ENCODE measurements at places on chromosomes 2 and 18.

GRCh38 chr18:22275706-22276333, 106.4 kb downstream of the GATA6 start:
- no peak for DNase-seq

DNA sequence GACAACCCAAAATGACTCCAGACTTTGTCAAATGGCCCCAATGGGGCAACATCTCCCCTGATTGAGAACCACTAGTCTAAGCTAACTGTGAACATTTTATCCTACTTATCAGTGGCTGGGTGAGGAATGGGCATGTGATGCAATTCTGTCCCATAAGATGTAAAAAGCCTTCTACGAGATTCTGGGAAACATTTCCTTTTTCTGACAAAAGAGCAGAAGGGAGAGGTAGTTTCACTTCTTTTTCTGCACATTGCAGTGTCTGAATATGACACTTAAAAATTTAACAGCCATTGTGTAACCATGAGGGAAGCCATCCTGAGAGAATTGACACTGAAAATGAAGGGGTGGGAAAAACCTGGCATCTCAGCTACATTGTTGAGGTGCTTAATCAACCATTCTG, 17.3 kb upstream of the MARCHF4 start:
- peak; percentile 37 for DNase-seq

GRCh38 chr2:150705357-150705756, 217.9 kb upstream of the RND3 start:
- DNase-seq, result no peak

DNA sequence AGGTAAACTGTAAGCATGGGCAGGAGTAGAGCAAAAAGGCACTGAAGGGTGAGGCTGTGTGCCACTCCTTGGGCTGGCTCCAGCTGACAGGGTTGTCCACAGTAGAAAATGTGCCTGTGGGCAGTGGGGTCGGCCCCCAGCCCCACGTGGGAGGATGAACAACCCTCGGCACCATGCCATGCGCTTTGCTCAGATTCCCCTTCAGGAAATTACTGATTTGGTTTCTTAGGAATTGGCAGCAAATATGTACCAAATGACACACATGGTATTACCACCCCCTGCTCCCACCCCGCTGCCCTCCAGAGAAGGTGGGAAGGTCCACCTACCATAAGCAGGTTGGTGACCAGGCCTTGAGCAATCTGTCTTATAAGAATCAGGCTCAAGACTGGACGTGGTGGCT, 13.6 kb downstream of the ADCY3 start:
- DNase-seq, result no peak

DNA sequence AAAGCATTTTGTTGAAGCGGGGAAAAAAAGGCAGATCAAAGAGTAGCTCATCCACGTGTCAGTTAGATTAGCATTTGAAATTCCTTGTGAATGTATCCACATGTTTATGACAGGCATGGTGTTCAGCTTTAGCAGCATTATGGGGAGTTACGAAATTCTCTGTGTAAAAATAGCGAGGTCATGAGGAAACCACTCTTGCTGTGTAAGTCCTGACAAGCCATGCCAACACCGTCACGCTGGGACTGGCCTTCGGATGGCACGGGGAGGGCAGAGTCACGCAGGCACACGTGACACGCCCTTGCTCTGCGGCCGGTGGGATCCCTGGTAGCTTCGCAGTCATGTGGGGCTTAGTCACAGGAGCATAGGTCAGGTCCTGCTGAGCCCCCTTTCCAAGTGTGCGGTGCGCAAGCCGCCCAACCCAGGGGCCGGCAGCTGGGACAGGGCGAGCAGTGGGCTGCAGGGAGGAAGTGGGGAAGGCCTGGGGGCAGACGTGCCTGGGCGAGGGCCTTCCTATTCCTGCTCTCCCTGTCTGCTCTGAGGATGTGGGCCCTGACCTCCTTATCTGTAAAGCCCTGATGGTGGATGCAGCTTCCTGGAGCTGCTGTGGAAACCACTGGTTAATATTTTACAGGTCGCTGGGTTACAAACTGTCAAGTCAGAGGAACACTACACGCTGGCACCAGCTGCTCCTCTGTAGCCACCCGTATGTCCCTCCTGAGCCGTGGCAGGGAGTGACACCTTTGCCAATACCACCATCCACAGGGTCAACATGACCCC, 18.0 kb downstream of the MBP start:
- peak; percentile 46 for DNase-seq

DNA sequence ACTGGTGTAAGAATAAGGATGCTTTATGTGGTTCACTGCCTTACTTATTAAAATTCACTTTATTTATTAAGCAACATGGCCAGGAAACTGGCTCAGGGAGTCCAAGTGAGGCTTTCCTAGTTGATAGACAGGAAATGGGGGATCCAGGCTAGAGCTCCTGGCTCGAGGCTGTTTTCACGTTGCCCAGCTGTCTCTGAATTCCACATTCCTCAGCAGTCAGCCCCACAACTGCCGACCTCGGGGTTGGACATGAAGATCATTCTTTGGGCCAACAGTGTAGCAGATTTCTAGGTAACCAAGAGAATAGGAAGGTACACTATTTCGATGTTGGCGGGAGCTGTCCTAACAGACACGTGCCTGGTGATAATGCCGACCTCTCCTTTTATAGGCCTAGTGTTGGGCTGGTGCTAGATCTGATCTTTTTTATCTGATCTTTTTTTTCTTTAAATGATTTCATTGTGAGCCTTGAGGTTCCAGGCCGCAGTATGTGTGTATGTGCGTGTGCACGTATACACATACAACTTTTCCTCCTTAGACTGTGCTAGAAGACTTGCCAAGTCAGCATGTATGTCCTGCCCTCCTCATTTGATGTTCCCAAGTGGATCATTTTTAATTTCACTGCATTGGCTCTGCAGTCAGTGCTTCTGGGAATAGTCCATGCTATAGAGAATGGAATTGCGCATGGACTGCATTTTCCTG, 103.5 kb downstream of the CABLES1 start:
- DNase-seq, result no peak

DNA sequence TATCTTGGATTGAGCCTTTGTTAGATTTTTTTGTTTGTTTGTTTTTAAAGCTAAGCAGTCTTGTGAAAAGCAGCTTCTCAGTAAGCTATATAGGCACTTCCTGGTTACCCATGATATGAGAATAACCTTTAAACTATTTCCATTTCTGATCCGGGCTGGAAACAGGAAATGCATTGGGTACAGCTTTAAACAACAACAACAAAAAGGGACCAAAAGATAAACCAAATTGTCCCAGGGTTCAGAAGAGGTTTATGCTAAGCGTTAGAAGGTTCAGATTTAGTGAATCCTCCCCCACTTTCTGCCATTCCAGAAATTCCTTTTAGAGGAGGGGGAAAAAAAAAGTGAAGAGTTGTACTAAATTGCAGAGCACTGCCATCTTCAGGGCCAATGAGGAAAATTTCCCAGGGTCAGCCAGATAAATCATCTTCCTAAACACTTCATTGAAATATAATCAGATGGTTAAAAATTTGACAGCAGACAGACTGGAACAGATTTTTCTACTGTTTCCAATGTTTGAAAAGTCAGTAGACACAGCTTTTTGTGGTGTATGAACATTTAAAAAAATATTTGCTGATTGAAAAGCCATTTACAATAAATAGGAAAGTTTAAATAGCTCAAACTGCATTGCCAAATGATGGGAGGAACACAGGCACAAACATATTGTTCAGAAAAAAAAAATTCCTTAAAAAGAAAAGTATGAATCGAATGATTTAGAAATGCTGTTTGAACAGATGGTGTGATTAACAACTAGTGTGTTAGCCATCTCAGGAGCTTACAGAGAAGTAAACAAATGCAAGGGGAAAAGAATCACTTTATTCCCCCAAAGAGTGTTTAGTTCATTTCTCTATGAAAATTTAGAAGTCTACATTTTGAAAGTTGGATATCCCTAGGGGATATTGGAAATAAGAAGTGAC, 189.9 kb upstream of the TANK start:
- peak; percentile 73 for DNase-seq

- DNase-seq, result no peak
Observed at GRCh38 chr2:263774-264492, at the start of gene SH3YL1. Gene SH3YL1, minus strand, starts transcription at chr2:264032. Its CDS starts 48 bp downstream, at chr2:263984.

- no peak for DNase-seq
Observed at GRCh38 chr2:218997731-218998130, 4.5 kb upstream of the CRYBA2 start.

GRCh38 chr2:118845005-118845521, 2.4 kb downstream of the EN1 start:
- DNase-seq, result no peak

DNA sequence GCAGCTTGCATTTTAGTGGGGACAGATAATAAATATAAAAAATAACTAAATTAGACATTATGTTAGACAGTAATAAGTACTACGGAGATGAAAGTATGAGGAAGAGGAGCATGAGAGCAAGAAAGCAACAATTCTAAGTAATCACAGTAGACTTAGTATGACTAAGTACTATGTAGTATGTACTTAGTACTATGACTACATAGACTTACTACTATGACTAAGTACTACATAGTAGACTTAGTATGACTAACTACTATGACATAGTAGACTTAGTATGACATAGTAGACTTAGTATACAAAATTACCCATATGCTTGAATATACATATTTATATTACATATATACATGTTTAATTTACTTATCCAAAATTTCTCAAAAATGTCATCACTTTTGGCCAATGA, 29.3 kb downstream of the CDH20 start:
- no peak for DNase-seq

GRCh38 chr2:135899567-135899966, 23.3 kb upstream of the MCM6 start:
- DNase-seq, result no peak

DNA sequence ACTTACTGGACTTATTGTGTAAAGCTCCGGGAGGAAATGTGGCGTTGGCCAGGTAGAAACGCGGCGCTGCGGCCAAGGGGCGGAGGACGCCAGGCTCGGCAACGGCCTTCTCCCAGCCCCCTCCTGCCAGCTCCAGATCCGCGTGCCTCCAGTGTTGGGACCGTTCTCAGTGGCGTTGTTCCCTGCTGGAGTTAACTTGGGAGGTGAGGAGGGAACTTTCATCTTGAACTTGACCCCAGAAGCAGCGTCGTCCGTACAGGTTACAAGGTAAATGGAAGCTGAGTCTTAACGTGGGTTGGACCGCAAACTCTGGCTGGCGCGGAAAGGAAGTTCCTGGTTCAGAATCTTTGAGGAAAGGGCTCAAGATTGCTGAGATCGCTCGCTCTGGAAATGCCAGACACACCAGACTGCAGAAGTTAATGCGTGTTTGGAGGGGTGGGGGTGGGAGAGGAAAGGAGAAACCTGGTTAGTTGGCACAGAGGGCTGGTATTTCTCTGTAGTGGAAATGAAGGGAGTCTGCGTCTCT, 1.3 kb downstream of the TANC1 start:
- DNase-seq, result no peak

GRCh38 chr18:73733806-73734314, 413.8 kb downstream of the FBXO15 start:
- DNase-seq, result no peak

DNA sequence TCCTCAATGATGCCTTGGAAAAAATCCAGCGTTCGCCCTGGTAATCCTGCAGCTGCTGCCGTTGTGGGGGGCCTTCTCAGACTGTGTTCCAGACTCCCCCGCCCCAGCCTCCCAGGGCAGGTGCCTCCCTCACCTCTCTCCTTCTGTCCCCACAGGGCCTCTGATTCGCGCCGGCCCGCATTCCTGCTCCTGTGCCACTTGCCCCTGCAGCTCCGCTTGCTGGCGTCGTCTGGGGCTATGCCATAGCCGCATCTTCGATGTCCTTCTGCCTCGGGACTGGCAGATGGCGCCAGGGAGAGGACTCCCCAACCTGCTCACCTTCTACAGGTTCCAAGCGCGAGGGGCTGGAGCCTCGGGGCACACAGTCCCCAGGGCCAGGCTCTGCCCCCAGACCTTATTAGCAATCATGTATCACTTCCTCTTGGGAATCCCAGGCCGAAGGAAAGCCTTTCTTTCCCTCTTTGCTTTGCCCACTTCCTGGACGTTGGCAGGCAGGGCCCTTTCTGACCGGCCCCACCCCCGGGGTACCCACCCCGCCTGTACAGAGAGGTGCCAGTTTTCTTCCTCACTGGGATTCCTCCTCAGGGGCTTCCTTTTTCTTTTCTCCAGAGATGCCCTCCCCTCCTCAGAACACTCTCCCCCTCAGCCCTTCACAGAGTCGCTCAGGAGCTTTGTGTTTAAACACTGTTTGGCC, 4.4 kb downstream of the SPATA3 start:
- no peak for DNase-seq

DNA sequence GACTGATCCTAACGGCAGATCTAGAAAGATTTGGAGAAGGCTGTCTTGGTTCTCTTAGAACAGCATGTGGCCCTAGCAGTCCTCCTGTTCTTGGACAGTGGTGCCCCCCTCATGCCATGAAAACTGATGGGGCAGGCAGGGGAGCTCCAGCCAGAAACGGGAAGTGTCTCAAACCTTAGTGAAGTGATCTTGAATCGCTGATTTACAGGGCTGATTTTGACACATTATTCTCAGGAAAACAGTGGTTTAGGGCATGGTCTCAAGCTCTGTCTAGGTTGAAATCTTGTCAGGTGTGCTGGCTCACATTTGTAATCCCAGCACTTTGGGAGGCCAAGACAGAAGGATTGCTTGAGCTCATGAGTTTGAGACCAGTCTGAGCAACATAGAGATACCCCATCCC, 37.8 kb downstream of the SRSF7 start:
- no peak for DNase-seq

- peak; percentile 82 for DNase-seq
Observed at GRCh38 chr2:112794131-112794733, 9.9 kb upstream of the IL1A start.

DNA sequence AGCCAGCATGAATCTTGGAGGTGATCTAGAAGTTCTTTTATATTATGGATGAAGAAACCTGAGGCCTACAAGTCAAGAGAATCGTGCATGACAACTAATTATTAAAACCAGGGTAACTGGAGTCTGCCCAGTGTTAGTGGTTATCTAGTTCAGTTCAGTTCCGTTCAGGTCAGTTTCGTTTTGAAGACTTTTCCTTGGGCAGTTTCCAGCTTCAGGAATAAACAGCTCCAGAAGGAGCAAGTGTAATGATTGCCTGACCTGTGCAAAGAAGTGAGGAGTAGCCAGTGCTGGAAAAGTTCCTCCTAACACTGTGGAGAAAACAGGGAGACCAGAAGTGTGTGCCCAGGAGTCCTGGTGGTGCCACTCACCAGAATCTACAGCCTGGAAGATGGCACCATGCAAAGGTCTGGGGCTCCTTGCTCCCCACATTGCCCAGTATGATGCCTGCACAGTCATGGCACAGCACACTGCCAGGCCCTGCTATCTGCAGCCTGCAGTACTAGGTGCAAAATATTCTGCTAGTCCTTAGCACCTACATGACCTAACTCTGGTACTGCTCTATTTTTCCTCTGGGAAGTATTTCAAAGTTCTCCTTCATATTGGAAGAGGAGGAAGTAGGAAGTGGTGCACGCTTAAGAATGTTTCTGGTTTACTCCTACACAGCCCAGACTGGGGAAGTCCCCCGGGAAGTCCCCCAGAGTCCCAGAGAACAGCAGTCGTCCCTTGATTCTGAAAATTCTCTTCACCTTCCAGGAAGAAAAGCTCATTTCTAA, 65.8 kb downstream of the SUMO1 start:
- no peak for DNase-seq

- DNase-seq, result no peak
Observed at GRCh38 chr2:236853585-236854051, 232.1 kb upstream of the COPS8 start.

GRCh38 chr2:143953451-143954030, 566.4 kb downstream of the ZEB2 start:
- no peak for DNase-seq

- DNase-seq, result no peak
Observed at GRCh38 chr2:28172114-28172898, 220.4 kb upstream of the FOSL2 start.
